Thymus (tissue), 14 donors: ENCODE measurements at places on chromosomes 2 and 18. TPM values are rescaled to one million over a fixed set of nuclear protein-coding genes. Genes with fewer than 3 reads are reported as not detected.

DNA sequence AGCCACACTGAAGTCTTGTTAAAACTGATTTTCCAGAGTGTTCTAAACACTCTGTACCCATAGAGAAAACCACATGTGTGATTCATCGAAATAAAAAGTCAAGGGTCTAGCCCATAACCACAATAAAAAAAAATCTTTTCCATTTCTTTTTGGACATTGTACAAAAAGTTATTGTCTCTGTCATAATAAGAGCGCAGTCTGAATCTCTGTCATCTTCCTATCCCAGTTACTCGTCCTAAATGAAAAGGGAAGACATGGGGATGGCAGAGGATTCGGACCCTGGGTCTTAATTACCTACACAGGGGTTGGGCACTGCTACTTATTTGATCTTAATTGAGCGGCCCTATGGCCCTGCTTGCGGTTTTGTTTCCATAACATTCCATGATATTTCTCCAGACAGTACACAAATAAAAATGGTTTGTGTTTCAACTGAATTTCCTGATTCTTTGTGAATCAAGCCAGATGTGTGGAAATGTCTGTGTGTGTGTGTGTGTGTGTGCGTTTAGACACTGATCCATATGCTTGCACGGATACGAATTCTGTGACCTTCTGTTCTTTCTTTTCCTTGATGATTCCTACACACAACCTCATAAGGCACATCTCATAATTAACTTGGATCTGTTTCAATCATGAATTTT lies 133.4 kb upstream of the SPATS2L start:
- no peak for DNase-seq

GRCh38 chr2:154814856-154815255 lies 116.4 kb downstream of the KCNJ3 start:
- DNase-seq = no peak

CAPN14 gene
- 0.52 TPM for total RNA-seq

PIKFYVE gene
- 25.7 TPM for total RNA-seq

- no peak for DNase-seq
These were observed 43.7 kb upstream of the SLC35G4 start for GRCh38 chr18:11565716-11566115.

SLC9A4 gene
- 0.05 TPM for total RNA-seq

- no peak for DNase-seq
These were observed 135.7 kb downstream of the ARHGAP28 start for GRCh38 chr18:6865251-6865650.

- DNase-seq = no peak
These were observed 34.8 kb upstream of the PPP4R1 start for GRCh38 chr18:9649164-9649540.

RFTN2 gene
- 1.4 TPM for total RNA-seq

- no peak for DNase-seq
These were observed 1.1 kb downstream of the HK2 start for GRCh38 chr2:74834792-74835755.

TMEM37 gene
- total RNA-seq = 0.52 TPM

WNT6 gene
- total RNA-seq = 0.14 TPM

PIEZO2 gene
- 3.2 TPM for total RNA-seq

- DNase-seq = no peak
These were observed 53.3 kb upstream of the NFU1 start for GRCh38 chr2:69490486-69490885.

- no peak for DNase-seq
These were observed 30.6 kb upstream of the EPC2 start for GRCh38 chr2:148614014-148614321.

FHOD3 gene
- total RNA-seq = 0.90 TPM

DNA sequence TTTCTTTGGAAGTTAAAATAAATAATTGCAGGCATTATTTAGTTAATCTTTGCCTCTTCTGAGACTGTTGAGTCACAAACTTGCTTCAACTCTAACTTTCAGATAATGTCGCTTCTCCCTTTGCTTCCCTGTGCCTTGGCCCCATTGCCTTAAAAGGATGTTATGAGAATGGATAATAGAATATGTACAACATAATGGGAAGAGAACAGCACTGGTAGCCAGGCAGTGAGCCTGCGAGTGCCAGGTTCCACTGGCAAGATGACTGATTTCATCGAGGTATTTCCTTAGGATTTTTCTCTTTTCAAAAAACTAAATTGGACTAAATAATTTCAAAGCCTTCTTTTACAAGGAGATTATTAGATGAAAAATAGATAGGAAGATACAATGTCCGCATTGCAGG lies 420.9 kb downstream of the TGIF1 start:
- DNase-seq = no peak

DNA sequence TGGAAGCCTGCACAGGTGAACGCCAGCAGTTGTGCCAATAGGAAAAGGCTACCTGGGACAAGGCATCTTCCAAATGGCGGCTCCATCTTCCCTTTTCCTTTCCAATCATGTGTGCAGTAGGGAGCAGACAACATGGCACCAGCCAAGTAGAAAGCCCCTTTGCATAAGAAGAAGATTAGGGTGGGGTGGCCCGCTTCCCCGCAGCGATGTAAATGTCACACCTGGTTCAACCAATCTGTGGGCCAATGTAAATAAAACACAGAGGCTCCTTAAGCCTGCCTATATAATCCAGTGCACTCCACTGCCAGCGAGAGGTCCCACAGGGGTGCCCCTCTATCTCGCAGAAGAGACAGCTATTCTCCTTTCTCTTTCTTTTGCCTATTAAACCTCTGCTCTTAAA lies 468.4 kb upstream of the CRIM1 start:
- DNase-seq = no peak

GRCh38 chr2:238843476-238843875 lies 4.4 kb upstream of the TWIST2 start:
- no peak for DNase-seq

- no peak for DNase-seq
These were observed 32.1 kb downstream of the PDIA6 start for GRCh38 chr2:10780491-10780820.

GRCh38 chr2:48448274-48449061 lies 81.5 kb upstream of the STON1 start:
- no peak for DNase-seq

DNA sequence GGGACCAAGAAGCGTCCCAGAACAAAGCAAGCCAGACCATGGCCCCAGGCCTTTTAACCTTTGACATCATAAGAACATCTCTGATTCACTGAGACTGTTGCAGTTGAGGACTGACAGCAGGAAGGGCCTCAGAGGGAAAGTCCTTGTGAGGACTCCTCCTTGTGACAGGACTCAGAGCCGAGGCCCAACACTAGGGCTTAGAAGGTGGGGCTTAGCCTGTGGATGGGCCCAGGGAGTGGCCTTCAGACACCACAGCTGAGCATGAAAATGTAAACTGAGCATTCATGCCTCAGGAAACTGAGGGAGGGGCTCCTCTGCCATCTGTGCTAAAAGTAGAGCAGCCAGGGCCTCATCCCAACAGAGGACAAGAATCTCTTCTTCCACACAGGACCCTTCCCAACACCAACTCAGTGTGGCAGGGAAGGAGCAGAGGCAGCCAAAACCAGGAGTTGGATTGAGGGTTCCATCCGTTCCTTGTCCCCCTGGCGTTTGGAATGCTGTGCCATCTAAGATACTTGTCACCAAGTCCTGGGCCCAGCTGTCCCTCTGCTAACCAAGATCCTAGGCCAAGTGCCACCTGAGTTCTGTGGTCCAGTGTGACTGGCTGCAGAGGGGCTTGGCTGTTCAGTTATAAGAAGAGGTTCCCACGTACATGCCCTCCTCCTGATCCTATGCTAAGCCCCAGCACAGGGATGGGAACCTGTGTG lies 37.5 kb upstream of the CAB39 start:
- no peak for DNase-seq

- DNase-seq = no peak
These were observed 109.7 kb downstream of the CLIP4 start for GRCh38 chr2:29224693-29225551.

GRCh38 chr2:20208476-20208859 lies 16.5 kb downstream of the SDC1 start:
- no peak for DNase-seq

DNA sequence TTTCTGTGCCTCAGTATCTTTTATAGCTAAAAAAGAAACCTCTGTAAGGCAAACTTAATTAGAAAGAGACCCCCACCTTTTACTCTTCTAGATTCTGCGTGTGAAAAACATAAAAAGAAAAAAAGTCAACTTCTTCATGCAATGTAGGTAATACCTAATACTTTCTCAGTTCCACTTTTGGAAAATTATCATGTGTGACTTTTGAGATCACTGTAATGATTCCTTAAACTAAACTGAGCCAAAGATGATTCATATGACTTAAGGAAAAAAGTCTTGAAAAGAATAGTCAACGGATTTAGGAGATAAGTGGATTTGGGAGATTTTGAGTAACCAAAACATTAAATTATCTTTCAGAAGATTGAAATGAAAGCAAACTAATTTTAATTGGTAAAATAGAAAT lies 48.9 kb downstream of the PLEKHA3 start:
- no peak for DNase-seq

DNA sequence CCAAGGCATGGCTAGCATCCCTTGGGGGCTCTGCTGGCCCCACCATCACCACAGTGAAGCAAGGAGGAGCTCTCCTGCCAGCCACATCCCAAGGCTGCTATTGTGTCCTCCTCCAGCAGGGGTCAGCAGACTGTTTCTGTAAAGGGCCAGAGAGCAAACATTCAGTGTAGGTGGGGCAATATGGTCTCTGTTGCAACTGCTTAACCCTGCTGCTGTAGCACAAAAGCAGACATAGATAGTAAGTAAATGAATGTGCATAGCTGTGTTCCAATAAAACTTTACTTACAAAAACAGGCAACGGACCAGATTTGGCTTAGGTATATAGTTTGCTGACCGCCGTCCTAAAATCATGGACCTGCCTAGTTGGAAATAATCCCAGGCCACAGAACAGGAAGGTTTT lies 36.4 kb upstream of the ZBTB7C start:
- no peak for DNase-seq

- DNase-seq = no peak
These were observed 296.7 kb downstream of the TNS1 start for GRCh38 chr2:217706095-217706494.

CTAGE1 gene
- not detected for total RNA-seq

DNA sequence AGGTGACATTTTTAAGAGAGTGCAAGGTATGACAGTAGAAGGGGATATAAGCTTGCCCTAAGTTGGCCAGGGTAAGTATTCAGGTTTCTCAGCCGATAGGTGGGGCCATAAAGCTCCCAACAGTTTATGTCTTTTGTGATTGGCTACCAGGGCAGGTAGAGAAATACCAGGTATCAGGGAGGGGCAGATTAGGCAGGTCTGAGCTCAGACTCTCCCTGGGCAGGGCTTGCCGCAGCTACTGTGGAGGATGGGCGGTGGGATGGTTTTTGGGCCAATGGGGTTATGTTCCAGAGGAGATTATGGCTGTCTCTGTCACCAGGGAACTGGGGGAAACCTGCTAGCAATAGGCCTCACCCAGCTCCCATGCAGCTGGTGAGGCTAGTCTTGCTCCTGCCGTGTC lies 211.6 kb downstream of the PTH2R start:
- no peak for DNase-seq

GRCh38 chr2:18123211-18123570 lies 244.7 kb downstream of the KCNS3 start:
- no peak for DNase-seq

GRCh38 chr18:3760741-3761140 lies 310.8 kb downstream of the TGIF1 start:
- DNase-seq = no peak

DNA sequence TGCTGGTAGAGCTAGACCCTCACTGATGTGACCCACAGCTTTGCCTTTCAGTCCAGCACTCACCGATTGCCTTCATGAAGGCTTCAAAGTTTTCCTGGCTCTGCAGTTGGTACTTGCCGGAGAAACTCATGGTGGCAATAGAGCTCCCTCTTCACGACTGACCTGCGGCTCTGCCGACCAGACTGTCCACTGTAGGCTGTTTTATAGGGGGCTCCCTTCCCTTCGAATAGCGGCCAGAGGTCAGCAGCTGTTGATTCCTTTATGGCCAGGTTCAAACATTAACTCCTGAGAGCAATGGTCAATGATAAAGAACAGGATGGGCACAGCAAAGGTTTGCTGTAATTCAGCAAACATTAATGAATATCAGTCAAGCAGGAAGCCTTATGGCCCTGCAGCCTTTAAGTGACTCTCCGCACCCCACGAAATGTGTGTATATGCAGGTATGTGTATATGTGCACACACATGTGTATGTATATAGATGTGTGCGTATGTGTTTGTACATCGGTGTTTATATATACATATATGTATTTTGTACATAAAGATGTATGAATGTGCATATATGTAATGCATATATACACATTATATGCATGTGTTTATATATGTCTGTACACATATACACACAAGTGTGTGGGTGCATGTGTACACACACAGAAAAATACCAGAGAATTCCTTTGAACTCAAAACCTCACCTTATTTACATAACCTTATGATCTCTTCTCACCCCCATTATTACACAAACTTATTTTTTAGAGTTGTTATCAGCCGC lies at the start of gene FABP1:
TSS of gene FABP1 (minus strand) at position 175 of the 766 bp plus-strand sequence. CDS start at position 130, 45 bp downstream.
- DNase-seq = no peak

DNA sequence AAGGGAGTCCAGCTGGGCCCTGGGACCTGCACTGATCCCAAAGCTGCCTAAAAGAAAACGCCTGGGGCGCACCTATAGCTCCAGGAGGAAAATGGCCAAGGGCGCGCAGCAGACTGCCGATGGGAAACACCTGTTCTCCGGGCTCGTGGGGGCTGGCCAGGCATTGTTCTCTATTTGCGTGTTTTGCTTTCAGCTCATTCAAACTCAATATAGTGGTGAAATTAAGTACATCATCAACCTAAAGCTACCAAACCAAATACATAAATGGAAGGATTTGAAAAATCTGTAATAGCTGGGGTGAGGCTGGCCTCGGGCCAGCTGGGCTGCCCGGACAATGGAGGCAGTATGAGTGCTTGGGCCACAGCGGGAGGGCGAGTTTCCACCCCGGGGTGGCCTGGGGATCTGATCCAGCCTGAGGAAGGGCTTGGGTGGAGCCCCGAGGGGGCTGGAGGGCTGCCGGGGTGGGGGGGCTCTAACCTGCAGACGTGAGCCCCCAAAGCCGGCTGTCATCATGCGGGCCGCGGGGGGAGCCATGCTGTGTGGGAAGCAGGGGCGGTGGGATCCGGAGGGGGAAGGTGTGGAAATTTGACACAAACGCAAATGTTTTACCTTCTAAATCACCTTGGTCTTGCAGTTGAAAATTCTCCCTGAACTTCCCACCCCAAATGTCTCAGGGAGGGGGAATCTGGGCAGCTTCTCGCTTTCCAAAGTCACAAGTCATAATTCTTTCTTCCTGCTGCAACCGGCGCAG lies 77.6 kb downstream of the ASB1 start:
- DNase-seq = no peak

GRCh38 chr18:10057401-10057893 lies 143.6 kb downstream of the VAPA start:
- no peak for DNase-seq

SCN1A gene
- 0.09 TPM for total RNA-seq
